Stimulated activated CD4-positive, alpha-beta T cell treated with anti-CD3 and anti-CD28 coated beads, TNF-alpha, amount 100 ng/mL, for 1 hour (primary cell): ENCODE measurements at places on chromosomes 7 and 10.

DNA sequence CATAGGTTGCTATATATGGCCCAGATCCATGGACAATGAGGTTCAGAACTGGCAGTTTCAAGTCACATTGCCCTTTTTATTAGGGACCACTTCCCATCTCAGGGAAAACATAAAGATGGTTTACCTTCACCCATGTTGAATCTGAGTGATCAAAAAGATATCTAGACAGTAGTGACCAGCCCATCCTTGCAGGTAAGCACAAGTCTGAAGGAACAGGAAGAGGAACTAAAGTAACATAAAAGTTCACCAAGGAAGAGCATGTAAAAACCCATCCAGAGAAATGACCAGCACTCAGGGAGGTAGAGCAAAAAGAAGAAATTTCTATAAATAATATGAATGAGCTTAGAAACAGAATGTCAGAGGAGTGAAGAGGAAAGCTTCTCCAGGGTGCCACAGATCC, 382.5 kb downstream of the PARD3 start:
- DNase-seq: no peak

GRCh38 chr7:16661924-16662323, 15.9 kb downstream of the BZW2 start:
- no peak for DNase-seq

- DNase-seq: no peak
Observed at GRCh38 chr10:14413523-14413922, 82.8 kb upstream of the FRMD4A start.

DNA sequence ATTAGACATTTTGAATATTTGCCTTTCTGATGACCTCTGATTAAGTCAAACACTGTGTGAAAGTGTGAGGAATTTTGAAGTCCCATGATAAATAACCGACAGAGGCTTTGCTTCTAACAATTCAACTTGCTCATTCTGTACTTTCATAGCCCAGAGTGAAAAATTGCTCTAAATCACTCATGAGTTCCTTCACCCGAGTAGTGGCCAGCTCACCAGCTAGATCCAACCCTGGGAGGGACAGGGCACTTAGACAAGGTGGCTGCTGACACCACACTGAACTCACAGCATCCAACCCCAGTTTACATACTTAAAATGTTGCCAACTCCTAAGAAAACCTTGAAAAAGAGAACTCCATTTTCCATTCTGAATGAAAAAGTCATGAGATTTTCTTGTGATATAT, 80.0 kb upstream of the LYZL1 start:
- DNase-seq: no peak

- no peak for DNase-seq
Observed at GRCh38 chr7:30028749-30029635, 780 bp downstream of the PLEKHA8 start.

- DNase-seq: no peak
Observed at GRCh38 chr7:78472519-78472918, 673.9 kb downstream of the PHTF2 start.

GRCh38 chr7:128170461-128170860, 70.6 kb upstream of the LEP start:
- DNase-seq: no peak

DNA sequence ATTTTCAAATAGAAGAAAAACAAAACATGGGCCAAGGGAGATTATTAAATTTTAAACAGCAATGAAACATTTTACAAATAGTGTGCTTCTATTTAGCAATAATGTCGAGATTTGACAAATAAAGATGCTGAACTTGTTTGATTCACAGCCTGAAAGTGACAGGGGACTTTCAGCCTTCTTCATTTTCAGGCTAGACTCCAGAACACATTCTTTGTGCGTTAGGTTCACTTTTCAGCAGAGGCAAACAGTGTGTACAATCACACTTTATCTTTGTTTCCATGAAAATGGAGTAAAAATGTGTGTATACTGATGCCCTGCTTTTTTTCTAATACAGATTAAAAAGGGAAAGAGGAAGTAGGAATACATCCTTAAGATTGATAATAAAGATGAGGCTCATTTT, 35.6 kb downstream of the FAM171A1 start:
- no peak for DNase-seq
